NCI-H345 (cell line): ENCODE measurements at places on chromosomes 5 and 9.

GRCh38 chr9:122029898-122030297 lies 63.2 kb downstream of the TTLL11 start:
- no peak for DNase-seq

- no peak for DNase-seq
Observed at GRCh38 chr5:53749621-53750020, 189.2 kb downstream of the NDUFS4 start.

- no peak for DNase-seq
Observed at GRCh38 chr5:151317871-151318270, 14.3 kb upstream of the SLC36A3 start.

DNA sequence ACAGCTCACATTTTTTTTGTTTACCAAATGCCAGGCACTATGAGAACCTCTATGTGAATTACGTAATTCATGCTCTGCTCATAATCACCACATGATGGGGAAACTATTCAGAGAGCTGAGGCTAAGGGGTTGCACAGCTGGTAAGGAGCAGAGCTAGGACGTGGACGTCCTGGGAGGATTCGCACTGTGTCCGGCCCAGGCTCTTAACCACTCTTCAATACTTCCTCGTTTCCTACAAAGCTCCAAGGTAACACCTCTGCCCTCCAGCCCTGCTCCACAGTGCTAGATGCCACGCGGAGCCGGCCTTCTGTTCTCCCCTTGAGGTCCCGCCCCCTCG lies 8.7 kb downstream of the PHF19 start:
- no peak for DNase-seq

- no peak for DNase-seq
Observed at GRCh38 chr5:10642367-10642766, 78.5 kb downstream of the ANKRD33B start.

DNA sequence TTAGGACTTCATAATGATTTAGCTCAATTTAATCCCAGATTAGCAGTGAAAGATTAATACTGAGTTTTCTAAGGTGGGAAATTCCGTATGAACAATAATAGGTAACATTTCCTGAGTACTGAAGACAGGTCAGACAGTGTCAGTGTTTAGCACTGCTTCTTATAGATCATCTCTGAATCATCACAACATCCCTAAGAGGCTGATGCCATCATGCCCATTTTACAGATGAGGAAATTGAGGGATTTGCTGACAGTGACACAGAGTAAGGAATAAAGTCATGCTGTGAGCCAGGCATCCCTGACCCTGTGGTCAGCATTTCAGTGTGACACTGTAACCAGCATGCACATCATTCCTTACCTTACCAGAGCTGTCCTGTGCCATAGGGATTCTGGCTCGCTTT lies 44.5 kb downstream of the DAPK1 start:
- no peak for DNase-seq

DNA sequence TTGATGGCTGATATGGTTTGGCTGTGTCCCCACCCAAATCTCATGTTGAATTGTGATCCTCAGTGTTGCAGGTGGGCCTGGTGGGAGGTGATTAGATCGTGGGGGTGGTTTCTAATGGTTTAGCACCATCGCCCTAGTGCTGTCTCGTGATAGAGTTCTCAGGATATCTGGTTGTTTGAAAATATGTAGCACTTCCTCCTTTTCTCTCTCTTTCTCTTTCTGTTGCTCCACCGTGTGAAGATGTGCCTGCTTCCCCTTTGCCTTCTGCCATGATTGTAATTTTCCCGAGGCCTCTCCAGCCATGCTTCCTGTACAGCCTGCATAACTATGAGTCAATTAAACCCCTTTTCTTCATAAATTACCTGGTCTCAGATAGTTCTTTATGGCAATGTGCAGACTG lies 111.6 kb downstream of the SREK1 start:
- DNase-seq = no peak

GRCh38 chr5:71757590-71758543 lies 38.8 kb downstream of the CARTPT start:
- peak; percentile 56 for DNase-seq

DNA sequence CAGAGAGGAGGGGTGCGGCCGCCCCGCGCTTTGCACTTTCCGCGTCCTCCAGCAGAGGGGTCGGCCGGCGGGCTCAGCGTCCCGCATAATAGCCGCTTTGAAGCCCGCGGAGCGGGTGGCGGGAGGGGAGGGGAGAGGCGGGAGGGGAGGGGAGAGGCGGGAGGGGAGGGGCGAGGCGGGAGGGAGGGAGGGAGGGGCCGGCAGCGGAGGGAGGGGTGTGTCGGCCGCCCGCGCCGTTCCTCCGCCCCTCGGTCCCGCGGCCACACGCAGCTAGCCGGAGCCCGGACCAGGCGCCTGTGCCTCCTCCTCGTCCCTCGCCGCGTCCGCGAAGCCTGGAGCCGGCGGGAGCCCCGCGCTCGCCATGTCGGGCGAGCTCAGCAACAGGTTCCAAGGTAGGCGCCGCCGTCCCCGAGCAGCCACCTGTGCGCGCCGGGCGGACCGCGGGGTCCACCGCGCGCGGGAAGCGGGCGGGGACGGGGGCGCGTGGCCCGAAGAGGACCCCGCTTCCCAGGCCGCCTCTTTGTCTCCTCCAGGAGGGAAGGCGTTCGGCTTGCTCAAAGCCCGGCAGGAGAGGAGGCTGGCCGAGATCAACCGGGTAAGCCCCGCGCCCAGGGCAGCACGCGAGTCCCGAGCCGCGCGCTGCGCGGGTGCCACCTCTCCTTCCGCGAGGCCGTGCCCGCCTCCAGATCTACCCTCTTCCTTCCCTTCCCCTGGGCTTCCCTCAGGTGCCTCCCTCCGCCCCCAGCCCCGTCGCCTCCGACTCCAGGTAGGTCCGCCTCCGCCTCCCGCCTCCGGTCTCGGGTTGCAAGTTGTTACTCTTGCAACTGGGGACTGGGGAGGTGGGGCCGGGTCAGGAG lies at the start of gene AIF1L:
Gene AIF1L, plus strand, starts transcription at position 263 of the 857 bp plus-strand sequence. Its CDS starts 99 bp downstream, at position 362.
- DNase-seq = peak; percentile 70

DNA sequence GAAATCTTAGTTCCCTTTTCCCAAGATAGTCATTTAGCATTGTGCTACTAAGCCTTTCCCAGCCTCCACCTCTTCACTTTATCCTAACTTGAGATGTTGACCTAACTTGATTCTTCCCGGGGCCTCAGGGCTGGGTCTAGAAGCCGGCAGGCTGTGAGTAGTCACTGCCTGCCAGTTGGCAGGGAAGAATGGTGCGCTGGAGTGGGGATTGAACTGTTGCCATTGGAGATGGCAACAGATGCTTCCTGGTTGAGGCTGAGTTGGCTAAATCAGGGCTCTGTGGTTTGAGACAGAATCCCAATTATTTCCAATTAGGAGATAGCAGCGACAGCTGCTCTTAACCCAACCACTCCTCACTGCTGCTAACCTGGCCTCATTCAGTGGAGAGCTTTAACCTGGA lies 343.1 kb downstream of the BRINP1 start:
- peak; percentile 10 for DNase-seq

DNA sequence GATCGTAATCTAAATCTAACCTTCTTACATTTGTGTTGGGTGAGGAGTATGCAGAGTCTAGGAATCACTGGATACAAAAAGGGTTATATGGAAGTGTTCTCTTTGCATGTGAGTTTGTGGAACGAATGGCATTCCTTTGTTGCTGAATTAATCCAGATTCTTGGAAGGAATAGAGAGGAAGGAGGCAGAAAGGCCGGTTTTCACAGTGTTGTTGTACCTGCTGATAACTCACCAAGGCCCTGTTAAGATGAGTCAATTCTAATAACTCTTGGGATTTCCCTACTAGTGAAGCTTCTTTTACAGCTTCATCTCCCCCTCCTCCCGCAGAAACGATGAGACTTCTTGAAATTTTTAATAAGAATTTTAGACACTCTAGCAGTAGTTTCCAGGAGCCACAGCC lies 84.0 kb downstream of the ZSWIM6 start:
- DNase-seq = no peak

DNA sequence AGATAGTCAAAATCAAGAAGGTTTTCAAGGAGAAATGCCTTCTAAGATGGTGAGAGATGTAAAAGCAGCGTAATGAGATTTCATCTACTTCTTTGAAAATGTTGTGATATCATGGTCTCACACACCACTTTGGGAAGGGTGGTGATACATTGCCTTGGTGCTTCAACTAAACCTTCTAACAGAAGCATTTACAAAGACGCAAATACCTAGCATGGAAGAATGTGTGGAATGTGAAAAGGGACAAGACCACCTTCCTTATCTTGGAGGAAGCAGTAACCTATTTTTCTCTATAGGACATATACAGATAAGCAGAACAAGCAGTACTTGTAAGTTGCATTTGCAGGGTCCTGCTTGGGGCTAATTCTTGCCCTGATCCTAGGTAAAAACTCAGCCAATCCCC lies 38.8 kb downstream of the PCA3 start:
- no peak for DNase-seq

DNA sequence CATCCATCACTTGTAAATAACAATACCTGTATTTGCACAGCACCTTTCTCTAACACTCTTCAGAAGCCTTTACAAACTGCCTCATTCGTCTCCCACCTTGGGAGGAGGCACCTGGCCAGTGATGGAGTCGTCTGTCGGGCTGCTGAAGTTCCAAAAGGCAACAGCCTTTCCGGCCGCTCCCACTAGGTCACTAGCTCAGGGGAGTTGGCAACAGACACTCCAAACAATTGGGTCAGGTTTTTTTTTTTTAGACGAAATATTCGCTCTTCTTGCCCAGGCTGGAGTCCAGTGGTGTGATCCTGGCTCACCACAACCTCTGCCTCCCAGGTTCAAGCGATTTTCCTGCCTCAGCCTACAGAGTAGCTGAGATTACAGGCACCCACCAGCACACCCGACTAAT lies 4.0 kb downstream of the DAP start:
- peak; percentile 4 for DNase-seq

DNA sequence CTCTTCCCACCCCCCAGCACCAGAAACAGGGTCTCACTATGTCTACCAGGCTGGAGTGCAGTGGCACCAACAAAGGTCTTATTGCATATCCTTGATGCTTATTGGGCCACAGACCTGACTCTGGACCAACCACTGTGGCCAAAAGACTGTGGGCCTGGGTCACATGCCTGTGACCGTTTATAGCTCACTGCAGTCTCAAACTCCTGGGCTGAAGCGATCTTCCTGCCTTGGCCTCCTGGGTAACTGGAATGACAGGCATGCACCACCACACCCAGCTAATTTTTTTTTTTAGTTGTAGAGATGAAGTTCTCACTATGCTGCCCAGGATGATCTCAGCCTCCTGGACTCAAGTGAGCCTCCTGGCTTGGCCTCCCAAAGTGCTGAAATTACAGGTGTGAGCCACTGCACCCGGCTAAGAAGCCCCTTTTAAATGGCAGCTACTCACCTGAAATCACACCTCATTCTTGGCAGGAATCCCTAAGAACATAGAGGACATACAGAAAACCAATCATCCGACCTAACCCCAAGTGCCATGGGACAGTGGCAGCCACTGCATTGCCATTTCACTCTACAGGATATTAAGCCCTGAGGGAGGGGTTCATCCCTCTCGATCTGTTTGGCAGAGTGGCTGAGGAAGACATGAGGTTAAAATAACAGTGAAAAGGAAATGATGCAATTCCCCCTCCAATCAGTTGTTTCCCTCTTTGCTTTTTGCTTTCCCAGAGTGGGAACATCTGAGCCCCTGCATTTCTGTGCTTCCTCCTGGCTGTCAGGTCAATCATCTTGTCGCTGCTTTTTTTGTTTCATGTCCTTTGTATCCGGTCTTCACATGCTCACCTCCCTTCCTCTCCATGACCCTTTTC lies 74.6 kb downstream of the LRRC70 start:
- no peak for DNase-seq

DNA sequence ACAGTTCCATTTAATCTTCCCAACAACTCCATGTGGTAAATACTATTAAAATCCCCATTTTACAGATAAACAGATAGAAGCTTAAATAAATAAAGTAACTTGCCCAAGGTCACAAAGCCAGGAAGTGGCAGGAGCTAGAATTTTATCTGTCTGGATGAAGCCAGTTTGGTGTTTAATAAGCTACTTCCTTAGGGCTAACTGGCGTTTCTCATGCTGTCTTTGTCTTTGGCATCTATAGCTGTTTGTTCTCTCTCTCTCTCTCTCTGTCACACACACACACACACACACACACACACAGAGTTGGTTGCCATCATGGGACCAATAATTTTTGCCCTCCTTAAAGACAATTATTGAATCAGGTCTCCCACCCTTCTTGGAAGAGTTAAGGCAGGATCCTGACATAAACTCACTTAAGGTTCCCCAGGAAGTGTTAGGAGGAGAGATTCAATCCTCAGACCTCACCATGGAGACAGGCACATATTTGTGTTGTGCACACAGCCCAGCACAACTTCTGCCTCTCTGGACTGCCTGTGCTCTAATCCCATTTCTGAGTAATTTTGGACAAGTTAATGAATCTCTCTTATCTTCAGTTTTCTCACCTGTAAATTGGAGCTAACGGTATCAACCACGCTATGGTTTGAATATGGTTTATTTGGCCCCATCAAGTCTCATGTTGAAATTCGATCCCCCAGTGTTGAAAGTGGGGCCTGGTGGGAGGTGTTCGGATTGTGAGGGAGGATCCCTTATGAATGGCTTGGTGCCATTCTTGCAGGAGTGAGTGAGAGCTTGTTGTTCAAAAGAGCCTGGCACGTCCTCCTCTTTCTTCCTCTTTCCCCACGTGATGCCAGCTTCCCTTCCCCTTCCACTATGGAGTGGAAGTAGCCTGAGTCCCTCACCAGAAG lies 8.3 kb upstream of the ADRA1B start:
- no peak for DNase-seq

- no peak for DNase-seq
Observed at GRCh38 chr5:9698125-9698826, 68.1 kb upstream of the TAS2R1 start.

GRCh38 chr5:14490309-14490711 lies 91.3 kb upstream of the OTULINL start:
- DNase-seq = no peak

DNA sequence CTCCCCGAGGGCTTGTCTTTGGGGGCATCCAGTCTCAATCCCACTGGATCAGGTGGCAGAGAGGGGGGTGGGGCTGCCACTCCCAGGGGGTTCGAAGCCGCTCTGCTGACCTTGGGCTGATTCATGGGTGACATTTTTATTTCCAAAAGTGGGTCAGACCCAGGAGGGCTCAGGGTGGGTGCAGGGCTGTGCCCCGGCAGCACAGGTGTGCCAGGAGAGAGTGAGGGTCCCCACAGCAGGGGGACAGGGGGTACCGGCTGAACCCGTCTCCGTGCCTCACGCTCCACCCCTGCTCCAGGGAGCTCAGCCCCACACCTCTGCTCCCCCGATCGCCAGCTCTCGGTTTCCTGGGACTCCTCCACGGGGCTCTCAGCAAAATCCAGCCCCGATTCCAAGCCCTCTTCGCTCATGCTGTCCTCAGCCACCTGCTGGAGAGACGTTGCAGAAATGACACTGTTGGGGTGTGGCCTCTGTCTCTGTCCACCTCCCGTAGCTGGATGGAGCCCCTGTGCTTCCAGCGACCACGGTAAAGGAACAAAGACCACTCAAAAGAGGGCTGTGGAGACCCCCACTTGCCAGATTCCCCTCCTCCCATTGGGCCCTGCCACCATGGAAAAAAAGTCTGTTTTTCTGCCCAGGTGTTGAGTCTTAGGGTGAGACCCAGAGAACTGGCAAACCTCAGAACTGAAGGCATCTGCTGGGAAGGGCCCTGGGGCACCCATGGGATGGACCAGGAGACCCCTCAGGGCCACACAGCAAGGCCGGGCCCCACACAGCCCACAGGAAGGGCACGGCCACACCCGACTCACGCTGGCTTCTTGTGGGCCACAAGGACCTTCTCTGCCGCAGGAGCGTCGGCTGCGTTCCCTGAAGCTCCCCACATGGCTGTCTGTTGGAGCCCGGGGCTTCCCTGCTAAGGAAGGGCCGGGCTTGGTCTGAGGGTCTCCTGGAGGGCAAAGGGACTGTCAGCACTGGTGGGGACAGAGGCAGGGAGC lies 10.6 kb upstream of the QSOX2 start:
- DNase-seq = no peak

- DNase-seq = no peak
Observed at GRCh38 chr9:136110082-136111061, 8.3 kb downstream of the TMEM250 start.
